ENCODE measurements at places on chromosomes 16 and 17.

DNA sequence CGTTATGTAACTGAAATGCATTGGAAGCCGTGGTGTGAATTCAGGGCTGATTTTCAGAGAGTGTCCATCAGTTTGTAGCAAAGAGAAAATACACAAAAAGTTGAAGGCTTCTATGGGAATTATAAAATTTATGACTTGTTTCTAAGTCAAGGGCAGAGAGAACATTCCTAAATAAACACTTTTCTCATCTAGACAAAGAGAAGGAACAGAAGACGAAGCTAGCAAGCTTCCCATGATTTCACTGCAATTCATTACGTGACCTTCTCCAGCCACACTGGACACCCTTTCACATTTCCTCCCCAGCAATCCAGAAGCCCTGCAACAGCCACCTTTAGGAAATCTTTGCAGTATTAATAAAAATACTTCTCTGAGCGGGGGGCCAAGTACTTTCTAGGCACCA is 67.8 kb downstream of the TMEM100 start:
- no peak for DNase-seq

- DNase-seq: no peak
These were observed 29.4 kb upstream of the CACNG5 start for GRCh38 chr17:66805567-66805966.

- DNase-seq: no peak
These were observed 70.9 kb downstream of the LITAF start for GRCh38 chr16:11515540-11516430.

- DNase-seq: no peak
These were observed 189.9 kb downstream of the ZFHX3 start for GRCh38 chr16:72857834-72858664.

DNA sequence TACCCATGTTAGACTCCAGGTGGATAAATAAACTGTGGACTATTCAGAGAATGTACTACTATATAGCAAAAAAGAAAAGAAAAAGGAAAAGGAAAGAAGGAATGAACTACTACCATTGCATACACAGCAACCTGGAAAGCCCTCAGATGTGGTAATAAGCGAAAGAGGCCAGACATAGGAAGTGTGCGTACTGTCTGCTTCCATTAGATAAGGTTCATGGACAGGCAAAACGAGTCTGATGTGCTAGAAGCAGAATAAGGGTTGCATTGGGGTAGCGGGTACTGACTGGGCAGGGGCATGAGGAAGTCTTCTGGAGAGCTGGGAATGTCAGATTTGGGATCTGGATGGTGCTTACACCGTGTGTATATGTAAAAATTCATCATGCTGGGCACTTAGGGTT is 21.8 kb downstream of the CLEC16A start:
- DNase-seq: no peak

DNA sequence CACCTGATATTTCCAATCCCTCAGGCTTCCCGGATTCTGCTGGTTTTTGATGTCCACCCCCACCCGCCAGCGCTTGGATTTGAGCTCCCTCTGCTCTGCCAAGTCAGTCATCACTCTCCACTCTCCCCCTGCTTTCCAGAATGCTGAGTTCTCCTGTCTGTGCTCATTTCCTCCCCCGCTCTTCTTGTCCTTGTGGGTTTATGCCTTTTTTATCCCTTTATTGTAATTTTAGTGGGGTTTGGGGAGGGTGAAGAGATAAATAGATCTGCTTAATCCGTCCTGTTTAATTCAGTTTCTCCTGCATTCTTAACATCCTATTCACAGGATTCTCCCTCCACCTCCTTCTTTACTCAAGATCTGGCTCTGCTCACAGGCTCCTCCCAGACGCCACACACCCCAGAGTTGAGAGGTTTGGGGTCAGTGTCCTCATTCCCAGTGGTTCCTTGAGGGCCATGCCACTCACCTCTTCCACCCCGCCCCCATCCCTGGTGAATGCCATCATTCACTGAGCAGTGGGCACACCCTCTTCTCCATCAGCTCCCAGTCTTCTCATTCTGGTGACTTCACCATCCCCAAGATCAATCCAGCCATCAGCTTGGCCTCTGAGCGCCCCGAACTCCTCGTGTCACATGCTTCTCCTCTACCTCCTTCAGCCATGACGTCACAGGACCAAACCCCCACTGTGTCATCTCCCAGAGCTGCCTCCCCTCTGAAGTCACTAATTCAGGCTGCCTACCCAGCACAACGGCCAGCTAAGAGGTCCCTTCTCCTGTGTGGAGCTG is 15.1 kb upstream of the GUCY2D start:
- no peak for DNase-seq

- DNase-seq: no peak
These were observed 190.7 kb upstream of the KCNJ16 start for GRCh38 chr17:69884356-69884755.

DNA sequence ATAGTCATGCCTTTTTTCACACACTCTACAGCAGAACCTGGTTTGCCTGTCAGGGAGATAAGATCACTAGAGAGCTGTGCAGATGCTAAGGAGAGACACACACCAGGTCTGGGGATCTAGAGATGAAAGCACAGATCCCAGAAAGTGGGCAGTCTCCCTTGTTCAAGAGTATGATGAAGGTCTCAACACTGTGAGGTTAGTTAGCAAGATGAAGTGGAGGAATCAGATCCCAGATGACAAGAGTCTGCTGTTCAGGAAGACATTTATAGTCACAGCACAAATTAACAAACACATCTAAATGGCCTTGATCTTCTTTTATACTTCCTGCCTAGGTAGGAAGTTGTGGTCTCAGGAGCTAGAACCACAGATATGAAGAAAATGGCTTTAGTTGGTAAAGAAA is 23.4 kb upstream of the SKAP1 start:
- no peak for DNase-seq

DNA sequence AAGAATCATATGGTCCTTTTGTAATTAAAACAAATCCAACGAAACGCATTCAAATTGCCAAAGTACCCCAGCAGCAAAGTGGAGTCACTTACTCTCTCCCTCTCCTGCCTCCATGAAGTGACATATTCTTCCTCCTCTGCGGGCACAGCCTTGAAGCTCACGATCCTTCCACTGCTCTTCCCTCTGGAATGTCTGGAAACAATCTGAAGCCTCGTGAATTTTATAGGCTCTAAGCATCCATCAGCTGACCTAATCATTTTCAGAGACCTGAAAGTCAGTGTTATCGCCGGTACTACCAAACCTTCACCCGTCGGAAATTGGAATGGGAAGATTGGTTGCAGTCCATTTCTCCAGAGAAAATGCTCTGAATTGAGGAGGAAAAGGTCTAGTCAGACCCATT is 134.5 kb upstream of the FOXF1 start:
- DNase-seq: no peak

DNA sequence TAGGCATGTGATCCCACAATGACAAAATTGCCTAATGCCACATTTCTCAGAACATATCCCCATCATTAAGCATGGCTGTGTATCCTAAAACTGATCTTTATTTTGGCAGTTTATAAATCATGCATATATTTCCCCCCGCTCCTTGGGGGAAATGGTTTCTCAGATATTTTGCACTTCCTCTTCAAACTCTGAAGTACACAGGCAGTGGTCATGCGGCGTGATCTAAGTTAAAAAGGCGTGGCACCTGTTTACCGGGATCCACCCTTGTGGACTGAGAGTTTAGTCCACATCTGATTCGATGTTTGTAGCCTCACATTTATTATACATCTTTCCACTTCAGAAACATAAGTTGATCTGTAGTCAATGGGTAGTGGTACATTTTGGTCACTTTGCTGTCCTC is 51.4 kb downstream of the USP10 start:
- no peak for DNase-seq

- DNase-seq: no peak
These were observed 9.3 kb downstream of the HS3ST3A1 start for GRCh38 chr17:13592427-13592826.

GRCh38 chr16:88705801-88706228 is 393 bp downstream of the RNF166 start:
- DNase-seq: no peak
